B cell (primary cell): ENCODE measurements at places on chromosomes 12 and 14.
A peak's percentile ranks its signal among the peaks of the same experiment; 100 is the strongest.

DNA sequence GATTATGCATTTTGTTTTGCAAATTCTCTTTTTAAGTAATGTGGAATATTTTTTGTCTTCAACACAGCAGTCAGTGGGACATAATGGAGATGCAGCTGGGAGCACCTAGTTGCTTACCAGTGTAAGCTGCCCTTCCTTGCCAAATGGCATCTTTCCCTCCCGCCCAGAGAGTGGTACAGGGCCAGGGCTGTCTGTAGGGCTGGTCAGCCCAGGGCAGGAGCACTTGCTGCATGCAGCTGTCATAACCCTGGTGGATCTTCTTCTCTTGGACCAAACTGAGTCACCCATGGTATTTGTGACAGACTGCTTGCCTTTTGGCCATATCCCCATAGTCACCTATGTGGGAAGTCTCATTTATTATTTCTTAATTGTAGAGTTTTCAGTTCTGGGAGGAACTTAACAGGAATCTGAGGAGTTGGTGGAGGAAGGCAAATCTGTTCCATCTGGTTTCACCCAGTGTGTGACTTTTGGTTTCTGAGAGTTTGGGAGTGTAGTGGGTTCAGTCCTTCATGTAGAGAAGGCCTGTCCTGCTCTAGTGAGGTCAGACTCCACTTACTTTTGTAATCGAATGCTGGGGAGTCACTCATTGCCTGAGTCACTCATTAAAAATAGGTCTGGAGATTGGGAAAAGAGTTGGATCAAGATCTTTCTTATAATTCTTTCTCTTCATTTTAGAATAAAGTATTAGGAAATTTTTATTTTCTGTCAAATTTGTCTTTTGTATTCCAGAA is 62.0 kb upstream of the ASPG start:
- no peak for DNase-seq

- DNase-seq, result no peak
Observed at GRCh38 chr12:67853204-67853603, 136.0 kb upstream of the IFNG-AS1 start.

GRCh38 chr12:91194500-91194899 is 11.9 kb upstream of the DCN start:
- DNase-seq, result no peak

DNA sequence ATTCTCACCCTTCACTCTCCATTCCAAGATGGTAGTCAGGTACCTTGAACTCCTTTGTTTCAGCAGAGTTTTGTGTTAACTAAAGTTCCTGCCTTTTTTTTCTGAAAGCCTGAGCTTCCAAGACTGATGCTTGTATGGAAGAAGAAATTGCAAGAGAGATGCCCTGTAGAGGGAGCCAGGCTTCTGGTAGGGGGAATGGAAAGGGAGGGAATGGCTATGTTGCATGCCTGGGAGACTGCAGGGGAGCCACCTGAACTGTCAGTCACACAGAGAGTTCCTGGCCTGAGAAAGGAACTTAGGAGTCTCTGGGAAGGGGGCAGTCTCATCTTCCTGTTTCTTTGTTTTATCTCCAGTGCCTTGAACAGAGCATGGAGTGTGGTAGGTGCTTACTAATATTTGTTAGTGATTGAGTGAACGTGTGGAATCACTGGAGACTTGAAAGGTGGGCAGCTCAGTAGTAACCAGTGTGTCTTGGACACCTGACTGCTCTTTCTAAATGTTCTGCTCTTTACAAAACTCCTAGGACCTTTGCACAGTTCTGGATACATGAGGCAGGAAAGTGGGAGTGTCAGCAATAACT is 132.2 kb downstream of the ANO4 start:
- DNase-seq, result no peak

DNA sequence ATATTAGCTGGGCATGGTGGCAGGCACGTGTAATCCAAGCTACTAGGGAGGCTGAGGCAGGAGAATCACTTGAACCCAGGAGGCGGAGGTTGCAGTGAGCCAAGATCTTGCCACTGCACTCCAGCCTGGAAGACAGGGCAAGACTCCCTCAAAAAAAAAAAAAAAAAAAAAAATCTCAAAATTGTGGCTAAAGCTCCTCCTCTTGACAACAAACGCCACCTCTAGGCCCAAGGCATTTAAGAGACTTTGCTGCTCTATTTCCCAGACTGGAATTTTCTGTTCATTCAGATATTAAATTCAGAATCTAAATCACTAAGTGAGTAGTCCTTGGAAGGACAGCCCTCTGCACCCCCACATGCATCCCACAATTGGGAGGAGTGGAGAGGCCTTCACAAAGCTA is 1.4 kb downstream of the ZFYVE1 start:
- DNase-seq, result no peak

GRCh38 chr14:94710731-94711130 is 59.2 kb downstream of the GSC start:
- no peak for DNase-seq

- DNase-seq, result no peak
Observed at GRCh38 chr14:94767321-94767878, 2.5 kb downstream of the GSC start.

DNA sequence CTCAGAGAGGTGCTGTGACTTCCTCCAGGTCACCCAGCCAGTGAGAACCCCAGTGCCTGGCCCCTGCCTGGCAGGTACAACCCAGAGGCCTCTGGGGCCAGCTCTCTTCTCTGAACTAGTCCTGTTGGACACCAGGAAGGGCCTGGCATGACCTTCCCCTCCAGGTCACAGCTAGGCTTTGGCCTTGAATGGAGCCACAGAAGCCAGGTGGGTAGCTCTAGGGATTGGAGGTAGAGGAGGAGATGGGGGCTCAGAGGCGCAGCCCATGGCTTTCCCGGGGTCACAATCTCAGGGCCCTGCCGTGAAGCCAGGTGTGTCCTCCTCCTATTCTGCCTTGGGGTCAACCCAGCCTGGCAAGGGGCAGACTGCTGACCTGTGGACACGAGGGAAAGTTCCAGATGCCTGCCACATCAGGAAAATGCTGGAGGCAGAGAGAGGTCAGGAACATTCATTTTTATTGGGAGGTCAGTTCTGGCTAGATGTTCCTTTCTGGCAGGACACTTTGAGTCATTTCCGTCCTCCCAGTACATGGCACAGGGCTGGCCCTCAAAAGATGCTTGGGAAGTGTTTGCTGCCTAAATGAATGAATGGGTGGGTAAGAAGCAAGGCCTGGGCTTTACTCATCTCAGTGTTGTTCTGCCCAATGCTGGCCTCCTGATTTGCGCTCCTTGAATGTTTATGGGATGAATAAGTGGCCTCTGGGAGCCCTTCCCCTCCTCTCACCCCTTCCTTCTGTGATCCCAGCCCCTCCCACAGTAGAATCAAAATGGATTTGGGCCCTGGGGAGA is 25.4 kb downstream of the FAM222A start:
- no peak for DNase-seq

DNA sequence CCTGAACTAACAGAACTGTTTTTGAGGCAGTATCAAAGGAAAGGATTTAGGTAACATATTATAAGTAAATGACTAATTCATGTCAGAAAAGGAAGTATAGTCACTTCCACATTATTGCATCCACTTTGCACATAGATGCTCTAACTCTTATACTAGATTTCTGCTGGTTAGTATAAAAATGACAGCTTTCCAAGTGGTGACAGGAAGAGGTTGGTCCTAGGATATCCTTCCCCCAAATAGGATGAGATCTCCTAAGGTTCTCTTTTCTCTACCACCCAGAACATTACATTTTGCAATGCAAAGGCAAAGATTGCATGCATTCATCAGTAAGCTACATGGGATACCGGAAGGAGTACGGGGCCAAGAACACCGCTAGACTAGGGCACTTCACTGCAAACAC is 15.2 kb downstream of the DAD1 start:
- DNase-seq, result no peak

- no peak for DNase-seq
Observed at GRCh38 chr12:94089891-94090290, 58.5 kb upstream of the PLXNC1 start.

DNA sequence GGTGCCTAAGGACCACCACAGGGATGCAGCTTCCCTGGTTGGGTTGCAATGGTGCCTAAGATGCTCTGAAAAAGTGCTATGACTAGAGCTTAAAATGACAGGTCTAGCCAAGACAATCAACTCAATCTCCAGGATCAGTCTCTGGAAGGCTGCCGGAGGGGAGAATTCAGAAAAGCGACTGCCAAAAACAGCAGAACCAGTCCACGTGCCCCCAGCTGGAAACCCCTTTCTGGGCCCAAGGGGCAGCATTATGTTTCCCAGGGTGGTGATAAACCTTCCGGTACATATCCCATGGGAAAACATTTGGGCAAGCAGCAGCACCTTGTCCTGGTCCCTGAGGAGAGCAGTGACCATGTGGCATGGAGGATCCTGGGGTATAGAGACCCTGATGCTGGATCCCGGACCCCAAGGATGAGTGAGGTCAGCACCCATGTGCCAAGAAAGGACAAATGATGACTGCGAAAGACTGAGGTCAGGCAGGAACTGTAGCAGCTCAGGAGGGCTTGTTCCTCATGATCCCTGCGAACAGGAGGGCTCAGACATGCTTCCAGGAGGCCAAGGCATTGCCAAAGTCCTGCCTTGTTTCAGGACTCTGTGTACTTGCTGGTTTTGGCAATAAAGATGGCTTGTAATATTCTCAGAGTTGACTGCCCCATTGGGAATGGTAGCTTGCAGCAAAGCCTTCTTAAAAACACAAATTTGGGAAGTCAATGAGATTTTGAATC is 49.9 kb upstream of the LTBP2 start:
- DNase-seq, result no peak

DNA sequence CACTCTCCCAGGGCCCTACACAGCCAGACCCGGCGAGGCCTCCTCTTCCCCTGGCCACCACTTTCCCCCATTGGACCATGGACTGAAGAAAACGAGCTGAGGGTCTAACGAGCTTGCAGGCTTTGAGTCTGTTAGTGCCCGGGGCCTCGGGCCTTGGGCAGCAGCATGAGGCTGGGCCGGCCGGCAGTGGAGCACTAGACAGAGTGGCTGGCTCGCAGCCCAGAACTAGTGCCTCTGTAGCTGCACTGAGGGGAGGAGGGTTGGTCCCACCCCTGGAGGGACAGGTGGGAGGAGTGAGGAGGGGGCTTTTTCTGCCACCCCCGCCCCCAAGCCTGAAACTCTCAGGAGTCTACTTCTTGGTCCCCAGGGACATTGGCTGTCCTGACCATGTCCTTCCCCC is 38.7 kb downstream of the SLC6A12 start:
- no peak for DNase-seq

DNA sequence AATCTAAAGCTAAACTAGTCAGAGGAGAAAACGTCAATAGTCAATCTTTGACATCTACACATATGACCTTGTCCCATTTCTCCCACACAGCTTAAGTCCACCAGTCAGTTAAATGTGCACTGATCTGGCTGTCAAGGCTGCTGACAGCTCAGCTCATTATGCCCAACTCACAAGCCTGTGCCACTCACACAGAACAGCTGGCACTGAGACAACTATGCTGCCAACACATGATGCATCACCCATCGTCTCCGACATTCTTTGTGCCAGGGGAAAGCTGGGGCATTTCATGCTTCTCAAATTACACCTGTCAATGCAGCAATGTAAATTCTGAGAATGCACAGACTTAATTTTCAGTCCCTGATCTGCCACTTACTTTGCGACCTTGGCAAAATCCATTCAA is 25.3 kb downstream of the GNS start:
- DNase-seq, result no peak

GRCh38 chr12:69921831-69922230 is 96.8 kb downstream of the MYRFL start:
- no peak for DNase-seq

- peak; percentile 74 for DNase-seq
Observed at GRCh38 chr12:92408072-92408900, 262.6 kb upstream of the BTG1 start.

GRCh38 chr14:25050269-25051150 is 563 bp upstream of the STXBP6 start:
- DNase-seq, result no peak

DNA sequence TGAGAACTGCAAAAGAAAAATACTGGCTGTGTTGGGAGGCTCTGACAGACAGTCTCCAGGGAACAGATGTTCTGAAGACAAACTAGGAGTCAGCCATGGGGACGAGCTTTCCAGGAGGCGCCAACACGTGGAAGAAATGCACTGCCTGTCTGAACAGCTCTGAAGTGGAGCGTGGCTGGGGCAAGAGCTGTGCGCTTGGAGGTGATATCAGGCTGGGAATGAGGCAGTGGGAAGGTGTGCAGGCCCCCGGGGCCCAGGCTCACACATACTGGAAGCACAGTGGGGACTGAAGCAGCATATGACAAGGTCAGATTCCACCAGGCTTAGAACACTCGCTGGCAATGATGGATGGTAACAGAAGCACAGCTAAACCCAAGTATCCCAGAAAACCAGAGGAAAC is 17.5 kb downstream of the APPL2 start:
- DNase-seq, result no peak
